Fibroblast of pulmonary artery (primary cell): ENCODE measurements at places on chromosomes 2 and 18.
A peak's percentile ranks its signal among the peaks of the same experiment; 100 is the strongest.

GRCh38 chr2:135227386-135227785 is 175.3 kb downstream of the RAB3GAP1 start:
- no peak for DNase-seq

GRCh38 chr18:35811896-35812295 is 160.6 kb upstream of the RMP24 start:
- no peak for DNase-seq

GRCh38 chr2:31255911-31256571 is 22.1 kb downstream of the EHD3 start:
- DNase-seq, result no peak

DNA sequence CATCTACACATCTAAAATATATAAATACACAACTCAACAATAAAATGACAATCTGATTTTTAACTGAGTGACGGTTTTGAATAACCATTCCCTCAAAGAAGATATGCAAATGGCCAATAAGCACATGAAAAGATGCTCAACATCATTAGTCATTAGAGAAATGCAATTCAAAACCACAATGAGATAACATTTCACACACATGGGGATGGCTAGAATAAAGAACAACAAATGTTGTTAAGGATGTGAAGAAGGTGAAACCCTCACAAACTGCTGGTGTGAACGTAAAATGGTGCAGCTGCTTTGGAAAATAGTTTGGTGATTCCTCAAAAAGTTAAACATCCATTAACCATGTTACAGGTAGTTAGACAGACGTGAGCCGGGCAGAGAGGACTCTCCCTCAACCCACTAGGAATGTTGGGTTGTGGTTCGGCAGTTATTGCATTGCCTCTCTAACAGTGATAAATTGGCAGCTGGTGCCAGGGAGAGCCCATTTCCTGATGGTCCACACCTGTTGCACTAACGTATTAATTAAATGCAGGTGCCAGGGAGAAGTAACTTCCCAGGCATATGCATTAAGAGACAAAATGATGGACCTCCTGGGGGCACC is 22.3 kb upstream of the DUSP2 start:
- DNase-seq, result no peak

GRCh38 chr2:183438541-183438940 is 314.3 kb downstream of the NUP35 start:
- no peak for DNase-seq

- peak; percentile 58 for DNase-seq
These were observed 255.5 kb downstream of the RIT2 start for GRCh38 chr18:42860011-42860410.

GRCh38 chr18:53610957-53611356 is 613.5 kb downstream of the MBD2 start:
- DNase-seq, result no peak

GRCh38 chr18:44325903-44326635 is 354.6 kb upstream of the SETBP1 start:
- peak; percentile 87 for DNase-seq

- DNase-seq, result no peak
These were observed 67.9 kb downstream of the NCOA1 start for GRCh38 chr2:24558781-24559472.

GRCh38 chr2:79619976-79620375 is 107.1 kb downstream of the CTNNA2 start:
- DNase-seq, result no peak

- DNase-seq, result peak; percentile 53
These were observed 280.9 kb upstream of the STON1 start for GRCh38 chr2:48249025-48249424.

GRCh38 chr2:85441864-85442263 is 23.4 kb downstream of the SH2D6 start:
- no peak for DNase-seq

DNA sequence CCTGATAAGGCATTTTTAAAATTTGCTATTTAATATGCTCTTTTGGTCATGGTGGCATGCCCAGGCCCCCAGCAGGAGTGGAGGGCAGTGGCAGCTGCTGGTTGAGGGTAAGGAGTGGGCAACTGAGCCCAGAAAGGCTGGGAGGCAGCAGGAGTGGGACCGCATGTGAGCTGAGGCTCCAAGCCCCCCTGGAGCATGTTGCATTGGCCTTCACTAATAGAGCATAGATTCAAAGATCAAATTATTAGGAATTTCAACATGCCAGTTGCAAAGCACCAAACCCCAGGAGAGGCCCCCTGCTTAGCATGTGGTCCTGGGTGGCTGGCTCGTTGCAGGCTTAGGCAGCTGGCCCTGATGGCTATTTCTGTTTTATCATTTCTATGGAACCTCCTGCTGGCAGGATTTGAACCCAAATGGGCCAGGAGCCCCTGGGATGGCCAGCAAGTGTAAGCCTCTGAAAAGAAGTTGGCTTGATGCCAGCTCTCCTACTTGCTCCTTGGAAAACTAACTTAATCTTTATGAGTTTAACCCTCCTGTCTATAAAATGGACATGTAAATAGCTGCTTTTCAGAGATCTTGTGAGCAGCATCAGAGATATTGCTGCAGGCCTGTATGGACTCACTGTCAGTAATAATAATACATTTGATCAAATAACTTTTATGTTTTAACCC is 42.1 kb upstream of the TMEM131 start:
- DNase-seq, result no peak

DNA sequence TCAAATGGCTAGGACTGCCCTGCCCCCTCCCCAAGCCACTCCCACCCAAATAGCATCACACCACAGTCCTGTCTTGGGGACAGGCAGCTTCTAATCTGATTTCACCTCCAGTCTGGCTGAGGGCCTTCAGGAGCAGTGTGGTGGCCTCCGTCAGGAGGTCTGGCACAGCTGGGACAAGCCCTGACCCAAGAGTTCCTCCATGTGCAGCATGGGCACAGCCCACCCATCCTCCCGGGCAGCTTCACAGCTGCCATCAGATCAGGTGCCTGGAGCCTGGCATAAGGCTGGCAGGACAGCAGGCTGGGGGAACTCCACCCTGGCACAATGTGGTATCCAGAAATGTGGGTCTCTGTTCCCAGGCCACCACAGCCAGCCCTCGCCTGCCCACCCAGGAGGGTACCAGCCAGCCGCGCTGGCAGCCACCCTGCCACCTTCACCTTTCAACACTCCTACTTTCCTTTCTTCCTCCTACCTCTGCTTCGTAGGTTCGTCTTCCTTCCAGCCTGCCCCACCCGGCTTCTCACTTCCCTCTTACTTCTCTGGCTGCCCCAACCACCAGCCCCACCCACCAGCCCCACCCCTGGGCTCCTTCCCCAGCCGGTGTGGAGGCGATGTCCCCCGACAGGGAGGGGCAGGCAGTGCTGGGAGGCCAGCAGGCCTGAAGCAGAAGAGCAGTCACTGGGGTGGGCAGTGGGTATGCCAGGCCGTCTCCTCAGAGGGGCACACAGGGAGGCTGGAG is at the start of gene CAPG:
TSS of gene CAPG (minus strand) at position 522 of the 739 bp plus-strand sequence. CDS start 8,221 bp downstream, outside the sequence.
- DNase-seq, result no peak

DNA sequence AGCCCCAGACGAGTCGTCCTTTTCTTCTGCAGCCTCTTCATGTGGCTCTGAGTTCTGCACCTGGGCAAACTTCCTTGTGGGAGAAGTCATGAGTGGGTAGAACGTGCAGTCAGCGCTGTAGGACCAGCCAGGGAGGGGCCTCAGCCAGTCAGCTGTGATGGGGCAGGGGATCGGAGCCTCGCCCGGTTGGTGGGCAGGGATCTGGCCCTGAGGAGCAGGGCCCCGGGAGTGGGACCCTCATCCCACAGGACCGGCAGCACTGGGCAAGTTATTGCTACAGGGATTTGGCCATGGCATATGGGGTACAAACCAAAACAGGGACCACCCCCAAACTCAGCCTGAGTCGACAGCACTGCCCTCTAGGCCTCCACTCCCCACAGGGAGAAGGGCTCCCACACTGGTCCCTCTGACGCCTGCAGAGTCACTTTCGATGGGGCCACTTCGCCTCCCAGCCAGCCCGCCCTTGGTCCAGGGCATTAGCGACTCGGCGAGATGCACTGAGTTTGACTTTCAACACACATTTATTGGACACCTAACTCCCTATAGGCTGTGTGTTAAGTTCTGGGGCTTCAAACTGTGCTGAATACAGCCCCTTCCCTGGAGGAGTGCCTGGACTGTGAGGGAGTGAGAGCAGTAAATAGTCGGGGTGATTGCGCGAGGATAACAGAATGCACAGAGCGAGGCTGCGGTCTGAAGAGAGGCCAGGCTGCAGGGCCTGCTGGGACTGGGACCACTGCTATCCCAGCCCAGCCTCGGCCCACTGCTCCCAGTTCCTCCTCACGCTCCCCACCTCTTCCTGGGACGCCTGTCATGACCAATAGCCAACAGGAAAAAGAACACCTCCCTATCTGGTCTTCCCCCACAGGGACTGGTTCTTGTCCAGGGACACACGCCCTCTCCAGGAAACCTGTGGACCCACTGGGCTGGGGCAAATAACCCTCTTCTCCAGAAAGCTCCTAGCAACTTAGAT is 55.9 kb downstream of the SDC1 start:
- no peak for DNase-seq

- no peak for DNase-seq
These were observed 14.1 kb downstream of the MFF start for GRCh38 chr2:227339098-227339599.

DNA sequence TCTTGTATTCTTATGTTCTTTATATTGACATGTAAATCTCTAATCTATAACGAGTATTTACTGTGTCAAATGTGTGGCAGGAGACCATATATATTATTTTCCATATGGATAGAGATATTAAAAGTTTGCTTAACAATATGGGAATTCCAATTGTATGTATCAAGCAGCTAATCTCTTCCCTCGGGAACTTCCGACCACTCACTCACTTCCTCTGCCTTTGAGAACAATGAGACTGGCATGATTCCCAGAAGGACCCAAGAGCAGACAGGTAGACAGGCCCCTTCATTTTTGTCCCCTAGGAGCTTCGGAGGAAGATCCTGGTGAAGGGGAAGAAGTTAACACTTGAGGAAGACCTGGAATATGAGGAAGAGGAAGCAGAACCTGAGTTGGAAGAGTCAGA is 24.1 kb downstream of the PLCD4 start:
- peak; percentile 86 for DNase-seq

GRCh38 chr18:79583426-79583825 is 96.2 kb upstream of the CTDP1 start:
- no peak for DNase-seq
